ENCODE measurements at places on chromosomes 1 and 21. TPM values are rescaled to one million over a fixed set of nuclear protein-coding genes. Genes with fewer than 3 reads are reported as not detected.

GRCh38 chr21:38721055-38721454 is 84.7 kb upstream of the ETS2 start:
- H3K4me1 ChIP-seq: no peaks in the 10 kb centered on the region
- H3K27ac ChIP-seq: no peak overlapping the region
- no peak for DNase-seq
- H3K4me3 ChIP-seq: no peak overlapping the region
- no peaks in the 10 kb centered on the region for H3K27me3 ChIP-seq
- no peaks in the 10 kb centered on the region for H3K36me3 ChIP-seq

The SYT14 gene
- 1.4 TPM for total RNA-seq

The IL12RB2 gene
- not detected for total RNA-seq

- peaks cover 14% of the 10 kb centered on the region for H3K4me1 ChIP-seq
- H3K27me3 ChIP-seq: no peaks in the 10 kb centered on the region
- DNase-seq: no peak
- no peaks in the 10 kb centered on the region for H3K36me3 ChIP-seq
Measured at GRCh38 chr1:77468949-77469710, 187.3 kb downstream of the AK5 start.

The SHE gene
- total RNA-seq: not detected

The ZNF695 gene
- total RNA-seq: 1.2 TPM

The OLIG1 gene
- total RNA-seq: not detected

- H3K4me1 ChIP-seq: no peaks in the 10 kb centered on the region
- H3K27ac ChIP-seq: no peak overlapping the region
- no peak overlapping the region for H3K4me3 ChIP-seq
- peaks cover 22% of the 10 kb centered on the region for H3K36me3 ChIP-seq
- DNase-seq: no peak
Measured at GRCh38 chr1:193241132-193241827, 54.9 kb upstream of the B3GALT2 start.

The TTLL7 gene
- 3.0 TPM for total RNA-seq

The HES3 gene
- total RNA-seq: not detected

DNA sequence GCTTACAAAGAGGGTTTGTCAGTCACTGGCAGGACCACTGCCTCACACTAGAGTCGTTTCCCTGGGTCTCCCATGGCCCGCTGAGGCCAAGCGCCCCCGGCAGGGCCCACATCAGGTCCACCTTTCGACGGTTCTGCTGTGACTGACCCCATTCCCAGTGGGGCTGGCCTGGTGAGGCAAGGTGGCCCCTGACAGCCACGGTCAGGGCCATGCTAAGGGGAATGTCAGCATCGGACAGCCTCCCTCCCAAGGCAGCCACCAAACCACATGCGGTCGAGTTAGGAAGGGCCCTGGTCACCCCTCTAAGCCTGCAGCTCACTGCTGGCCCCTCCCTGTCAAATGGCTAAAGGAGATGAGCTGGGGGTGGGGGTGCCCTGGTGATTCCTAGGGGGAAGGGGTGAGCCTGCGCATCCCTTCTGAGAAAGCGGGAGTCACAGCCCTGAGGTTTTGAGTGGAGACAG is 2.9 kb upstream of the KIF17 start:
- no peak overlapping the region for H3K27ac ChIP-seq
- H3K27me3 ChIP-seq: no peaks in the 10 kb centered on the region
- H3K4me3 ChIP-seq: no peak overlapping the region
- no peaks in the 10 kb centered on the region for H3K36me3 ChIP-seq
- no peaks in the 10 kb centered on the region for H3K4me1 ChIP-seq

The SDHB gene
- 84.1 TPM for total RNA-seq

The TARS2 gene
- 6.7 TPM for total RNA-seq

DNA sequence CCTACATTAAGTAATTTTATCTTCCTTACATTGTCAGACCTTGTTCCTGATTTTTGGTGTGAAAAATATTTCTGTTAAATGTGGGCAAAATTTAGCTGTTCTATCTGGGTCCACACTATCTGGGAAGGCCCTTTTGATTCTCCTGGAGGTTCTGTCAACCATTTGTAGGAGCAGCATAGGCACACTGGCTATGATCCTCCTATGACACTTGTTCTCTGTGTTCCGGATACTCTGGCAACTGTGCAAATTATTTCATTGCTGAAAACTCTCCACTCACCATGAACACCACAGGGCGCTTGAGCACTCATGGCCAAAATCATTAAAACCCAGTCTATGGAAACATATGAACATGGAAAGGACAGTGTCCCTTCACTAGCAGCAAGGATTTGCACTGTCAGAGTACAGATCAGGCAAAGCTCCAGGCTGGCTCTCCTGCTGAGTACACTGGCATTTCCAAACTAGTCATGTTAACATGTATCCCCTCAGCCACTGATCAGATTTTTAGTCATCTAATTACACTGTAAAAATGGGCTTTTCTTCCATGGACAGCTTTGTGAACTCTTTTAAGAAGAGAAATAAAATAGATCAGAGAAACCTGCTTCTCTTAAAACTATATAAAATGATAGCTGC is 43.9 kb upstream of the SGIP1 start:
- peak; percentile 71 for DNase-seq
- no peaks in the 10 kb centered on the region for H3K27me3 ChIP-seq

All from GM23248 (cell line).